ENCODE measurements at places on chromosomes 16 and 17.

- no peak for DNase-seq
Observed at GRCh38 chr17:74746376-74746775, 2.1 kb upstream of the NHERF1 start.

GRCh38 chr16:73558219-73558618 lies 510.3 kb upstream of the ZFHX3 start:
- DNase-seq: no peak

- DNase-seq: no peak
Observed at GRCh38 chr17:7218166-7218565, 1.5 kb downstream of the DLG4 start.

DNA sequence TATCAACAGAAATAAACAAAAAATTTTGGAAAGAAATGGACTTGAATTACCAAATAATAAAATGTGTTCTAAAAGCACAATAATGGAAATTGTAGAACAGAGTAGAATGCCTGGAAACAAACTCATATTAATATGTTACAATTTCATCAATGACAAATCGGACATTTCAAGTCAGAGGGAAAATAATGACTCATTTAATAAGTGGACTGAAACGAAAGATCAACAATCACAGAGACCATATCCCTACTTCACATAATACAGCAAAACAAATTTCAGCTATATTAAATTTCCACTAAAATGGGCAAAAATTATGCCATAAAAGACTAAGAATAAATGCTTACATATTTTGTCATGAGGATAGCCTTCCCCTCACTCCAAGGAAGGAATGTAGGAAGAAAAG lies 25.7 kb downstream of the CDYL2 start:
- no peak for DNase-seq

GRCh38 chr17:16438173-16438556 lies 22.8 kb downstream of the TRPV2 start:
- DNase-seq: no peak

GRCh38 chr17:9255833-9256232 lies 234.5 kb downstream of the NTN1 start:
- no peak for DNase-seq

DNA sequence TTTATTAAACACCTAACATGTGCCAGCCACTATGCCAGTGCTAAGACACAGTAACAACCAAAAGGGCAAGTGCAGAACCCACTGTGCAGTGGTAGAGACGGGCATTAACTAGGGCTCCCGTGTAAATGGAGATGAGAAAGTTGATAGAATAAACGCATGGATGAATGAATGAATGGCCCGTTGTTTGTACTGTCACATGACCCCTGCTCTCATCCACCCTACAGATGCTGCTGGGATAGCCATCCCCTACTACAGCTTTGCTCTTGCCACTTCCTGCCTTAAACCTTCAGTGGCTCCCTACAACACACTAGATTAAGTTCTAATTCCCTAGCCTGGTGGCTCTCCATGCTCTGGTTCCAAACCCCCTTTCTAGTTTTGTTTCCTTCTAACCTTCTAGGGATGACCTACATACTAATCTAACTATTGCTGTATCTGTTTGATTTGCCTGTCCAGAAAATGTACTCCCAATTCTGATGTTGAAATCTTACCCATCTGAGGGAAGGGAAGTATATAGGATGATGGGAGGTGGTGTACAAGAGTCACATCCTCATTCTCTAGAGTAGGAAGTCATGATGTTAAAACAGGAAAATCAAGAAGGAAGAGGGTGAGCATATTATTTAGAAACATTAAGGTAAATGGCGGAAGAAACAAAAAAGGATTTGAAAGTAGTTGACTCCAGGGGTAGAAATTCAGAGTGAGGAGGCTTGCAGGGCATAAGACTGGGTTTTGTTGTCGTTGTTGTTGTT lies 11.4 kb upstream of the TNRC6C start:
- no peak for DNase-seq

DNA sequence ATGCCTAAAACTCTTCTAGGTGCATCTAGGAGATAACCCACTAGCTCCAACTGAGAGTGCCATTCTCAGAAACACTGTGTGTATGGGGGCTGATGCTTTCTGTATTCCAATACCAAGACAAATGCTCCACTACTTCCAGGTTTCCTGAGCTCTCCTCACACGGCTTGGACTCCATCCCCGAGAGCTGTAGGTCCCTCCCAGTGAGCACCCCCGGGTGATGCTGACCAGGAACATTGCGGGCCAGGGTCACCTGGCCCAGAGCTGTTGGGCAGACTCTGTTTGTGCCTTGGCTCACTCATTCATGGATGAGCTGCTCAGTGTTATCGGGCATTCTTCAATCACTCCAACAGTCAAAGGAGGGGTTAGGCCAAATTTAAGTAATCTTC lies 7.0 kb downstream of the CUEDC1 start:
- DNase-seq: no peak

GRCh38 chr17:77572065-77572601 lies 386.4 kb upstream of the TNRC6C start:
- no peak for DNase-seq

DNA sequence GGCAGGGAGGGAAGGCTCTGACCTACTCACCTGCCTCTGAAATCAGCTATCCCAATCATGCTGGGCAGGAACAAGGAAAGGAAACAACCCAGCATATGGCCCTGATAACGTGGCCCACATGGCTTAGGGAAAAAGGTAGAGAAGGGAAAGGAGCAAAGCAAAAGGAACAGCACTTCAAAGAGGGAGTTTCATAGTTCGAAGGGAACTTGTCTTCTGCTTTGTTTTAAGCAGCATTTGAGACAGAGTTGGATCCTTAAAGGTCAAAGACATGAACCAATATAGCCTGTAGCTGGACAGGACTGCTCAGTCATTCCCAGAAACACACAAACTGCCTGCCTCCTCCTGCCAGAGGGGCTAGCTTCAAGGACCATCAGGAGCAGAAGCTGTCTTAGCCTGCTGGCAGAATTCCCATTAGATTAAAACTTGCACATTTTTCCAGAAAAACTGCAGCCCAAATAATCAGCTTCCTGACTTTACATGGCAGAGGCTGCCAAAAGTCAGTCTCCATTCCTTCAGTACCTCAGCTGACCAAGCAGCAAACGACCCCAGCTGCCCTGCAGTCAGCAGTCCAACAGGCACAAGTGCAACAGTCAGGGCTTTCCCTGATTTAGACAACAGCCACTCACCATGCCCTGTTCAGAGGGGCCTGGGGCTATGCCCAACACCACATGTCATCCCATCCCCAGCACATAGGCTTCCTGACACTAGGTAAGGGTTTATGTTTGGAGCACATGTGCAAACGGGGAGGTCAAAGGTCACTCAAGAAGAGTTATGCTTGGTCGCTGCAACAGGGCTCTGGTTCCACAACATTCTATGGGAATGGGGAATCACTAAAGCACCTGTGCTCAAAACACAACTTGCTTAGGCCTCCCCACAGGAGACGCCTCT lies 32.5 kb downstream of the RANBP10 start:
- peak; percentile 57 for DNase-seq

GRCh38 chr17:76241204-76241538 lies 878 bp upstream of the RNF157 start:
- no peak for DNase-seq

DNA sequence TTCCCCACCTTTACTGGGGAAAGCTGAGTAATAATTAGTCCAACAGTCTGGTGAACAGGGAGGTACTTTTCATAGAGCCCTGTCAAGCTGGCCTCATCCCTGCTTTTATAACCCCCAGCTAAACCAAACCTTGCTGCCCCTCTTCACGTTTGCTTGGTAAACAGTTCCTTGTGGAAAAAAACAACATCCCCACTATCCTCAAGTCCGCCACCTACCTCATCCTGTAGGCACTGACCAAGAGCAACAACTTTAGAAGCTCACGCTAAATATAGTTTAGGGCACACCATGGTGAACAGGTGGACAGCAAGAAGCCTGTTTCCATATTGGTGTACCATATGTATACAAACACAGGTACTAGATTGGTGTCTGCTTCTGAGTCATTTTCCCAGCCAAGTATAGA lies 16.5 kb downstream of the NFE2L1 start:
- no peak for DNase-seq

GRCh38 chr17:81317961-81318605 lies 23.0 kb upstream of the SLC38A10 start:
- no peak for DNase-seq

DNA sequence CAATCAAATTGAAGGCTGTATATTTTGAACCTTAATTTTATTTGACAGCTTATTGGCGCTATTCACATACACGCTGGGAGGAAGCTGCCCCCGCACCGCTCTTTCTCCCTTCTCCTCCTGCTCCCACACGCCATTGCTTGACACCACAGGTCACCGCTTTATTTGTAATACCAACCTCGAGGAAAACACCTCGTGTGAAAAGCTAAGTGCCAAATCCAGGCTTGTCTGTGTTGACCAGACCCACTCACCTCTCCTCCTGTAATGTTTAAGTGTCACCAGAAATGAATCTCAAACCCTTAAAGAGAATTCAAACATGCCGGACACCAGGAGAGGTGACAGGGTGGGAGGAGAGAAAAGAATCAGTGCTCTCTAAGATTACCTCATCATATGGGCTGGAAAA lies 331.4 kb downstream of the GRIN2A start:
- no peak for DNase-seq

GRCh38 chr17:49022391-49022941 lies 25.3 kb downstream of the IGF2BP1 start:
- DNase-seq: peak; percentile 83

DNA sequence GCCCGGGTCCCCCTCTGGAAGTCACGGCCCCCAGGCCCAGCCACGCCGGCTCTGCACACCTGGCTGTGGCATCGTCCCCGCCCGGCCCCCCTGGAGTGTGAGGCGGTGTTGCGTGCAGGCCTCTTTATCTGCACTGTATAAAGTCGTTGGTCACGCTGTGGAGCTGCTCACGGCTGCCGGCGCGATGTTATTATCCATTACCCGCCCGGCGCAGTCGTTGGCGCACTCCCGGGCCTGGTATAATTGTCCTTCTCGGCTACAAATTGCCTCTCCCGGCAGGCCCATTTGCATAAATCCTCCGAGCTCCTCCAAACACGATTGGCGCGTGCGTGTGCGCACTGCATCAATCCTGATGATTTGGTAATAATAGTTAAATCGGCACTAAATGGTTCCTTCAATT lies 57.8 kb downstream of the BAHCC1 start:
- DNase-seq: no peak

GRCh38 chr17:9522074-9522473 lies 53.5 kb downstream of the STX8 start:
- DNase-seq: peak; percentile 74

- no peak for DNase-seq
Observed at GRCh38 chr17:17904166-17905035, 67.6 kb upstream of the SREBF1 start.

DNA sequence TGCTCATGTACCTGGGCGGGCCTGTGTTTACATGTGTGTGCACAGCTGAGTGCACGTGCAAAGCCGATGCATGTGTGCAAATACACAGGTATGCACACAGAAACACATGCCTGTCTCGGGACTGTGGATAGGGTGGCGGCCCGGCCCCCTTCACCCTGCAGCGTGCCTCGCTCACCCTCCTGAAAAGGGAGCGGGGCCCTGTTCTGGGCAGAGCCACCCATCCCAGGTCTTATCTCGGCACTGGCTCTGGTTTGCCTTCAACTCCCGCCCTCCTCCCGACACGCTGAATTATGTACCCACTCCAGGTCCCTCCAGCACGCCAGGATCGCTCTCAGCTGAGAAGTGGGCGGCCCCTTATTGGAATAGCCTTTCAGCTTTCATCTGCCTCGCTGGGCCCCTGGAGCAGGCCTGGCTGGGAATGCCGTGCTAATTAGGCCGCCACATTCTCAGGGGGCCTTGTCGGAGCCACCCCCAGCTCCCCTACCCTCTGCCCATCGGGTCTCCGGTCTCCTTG lies 77.8 kb downstream of the RTN4RL1 start:
- DNase-seq: no peak

DNA sequence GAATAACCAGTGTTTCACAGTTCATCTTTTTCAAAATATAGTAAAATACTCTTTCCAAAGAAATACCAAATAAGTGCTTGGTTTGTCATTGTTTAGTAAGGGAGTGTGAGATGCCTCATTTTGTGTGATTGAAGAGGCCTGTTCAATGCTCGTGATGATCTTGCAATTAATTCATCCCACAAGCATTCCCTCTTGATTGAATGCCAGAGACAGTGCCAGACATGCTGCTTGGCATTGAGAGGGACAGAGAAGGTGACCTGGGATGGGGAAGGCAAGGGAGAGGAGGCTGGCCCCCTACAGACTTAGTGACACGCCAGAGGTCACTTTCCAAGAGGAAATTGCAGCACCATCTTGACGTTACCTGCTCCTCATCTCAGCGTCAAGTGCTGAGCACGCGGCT lies 49.3 kb downstream of the CLEC16A start:
- DNase-seq: no peak

- no peak for DNase-seq
Observed at GRCh38 chr16:57202095-57202886, 16.2 kb downstream of the RSPRY1 start.

- DNase-seq: no peak
Observed at GRCh38 chr16:67271446-67271845, 7.9 kb upstream of the PLEKHG4 start.

GRCh38 chr17:61470530-61471136 lies 18.4 kb downstream of the TBX4 start:
- DNase-seq: no peak

All from fibroblast of pulmonary artery (primary cell).